Fibroblast of skin of left quadriceps (primary cell): ENCODE measurements at places on chromosomes 12 and 14.
A peak's percentile ranks its signal among the peaks of the same experiment; 100 is the strongest.

- no peak for DNase-seq
These were observed 4.7 kb downstream of the EXOC3L4 start for GRCh38 chr14:103099081-103099732.

- no peak for DNase-seq
These were observed 171.9 kb downstream of the RGS6 start for GRCh38 chr14:72104011-72104613.

- DNase-seq: peak; percentile 77
These were observed at the start of gene MEG3 for GRCh38 chr14:100825713-100826331. Gene MEG3, plus strand, starts transcription at chr14:100826118.

- no peak for DNase-seq
These were observed 436.5 kb downstream of the PDZRN4 start for GRCh38 chr12:41624571-41624970.

GRCh38 chr12:60148109-60148508 is 552.3 kb downstream of the SLC16A7 start:
- peak; percentile 95 for DNase-seq

DNA sequence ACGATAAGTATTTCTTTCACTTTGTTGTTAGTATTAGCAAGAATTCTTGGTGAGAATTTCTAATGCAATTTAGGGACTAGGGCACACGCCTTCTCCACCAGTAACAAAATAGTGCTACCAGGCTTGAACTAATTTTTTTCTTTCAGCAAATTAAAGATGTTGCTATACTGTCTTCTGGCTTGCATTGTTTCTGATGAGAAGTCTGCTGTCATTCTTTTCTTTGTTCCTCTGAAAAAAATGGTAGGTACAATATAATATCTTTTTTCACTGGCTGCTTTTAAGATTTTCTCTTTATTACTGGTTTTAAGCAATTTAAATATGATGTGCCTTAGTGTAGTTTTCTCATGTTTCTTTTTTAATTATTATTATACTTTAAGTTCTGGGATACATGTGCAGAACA is 171.2 kb downstream of the PCNX1 start:
- no peak for DNase-seq

DNA sequence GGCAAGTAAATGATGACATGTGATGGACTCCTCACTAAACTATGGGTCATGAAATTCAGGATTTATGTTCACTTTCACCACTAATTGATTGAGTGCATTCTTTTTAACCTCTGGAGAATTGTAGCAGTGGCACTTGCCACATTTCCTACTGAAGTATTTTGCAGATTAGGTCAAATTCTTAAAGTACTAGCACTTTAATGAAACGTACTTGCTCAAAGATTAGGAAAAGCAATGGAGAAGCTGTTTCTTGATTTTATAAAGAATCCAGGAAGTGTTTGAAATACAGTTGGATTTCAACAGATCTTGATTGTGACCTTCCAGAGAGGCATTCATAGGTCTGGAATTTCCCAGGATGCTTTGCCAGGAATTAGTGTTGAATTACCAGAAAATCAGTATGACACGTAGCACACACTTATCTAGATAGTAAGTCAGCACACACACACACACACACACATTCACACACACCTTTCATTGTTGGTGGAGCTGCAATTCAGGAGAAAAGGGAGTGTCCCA is 162.6 kb downstream of the MYRFL start:
- peak; percentile 98 for DNase-seq

DNA sequence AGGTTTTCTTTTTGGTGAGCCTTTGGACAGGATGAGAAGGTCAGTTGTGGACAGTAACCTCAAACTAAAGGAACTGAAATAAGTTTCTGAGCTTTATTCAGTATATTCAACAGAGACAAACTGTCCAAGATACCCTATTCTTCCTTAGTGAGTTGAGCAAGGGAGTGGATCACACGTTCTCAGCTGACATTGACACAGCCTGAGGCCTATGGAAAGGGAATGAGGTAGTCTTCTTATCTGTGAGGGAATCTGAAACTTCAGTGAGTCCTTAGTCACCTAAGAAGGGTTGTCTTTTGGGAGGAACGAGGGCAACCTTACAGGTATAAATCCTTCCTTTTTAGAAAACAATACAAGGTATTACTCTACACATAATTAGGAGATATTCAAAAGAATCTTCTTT is 5.0 kb upstream of the NUBPL start:
- DNase-seq: no peak

GRCh38 chr12:8075935-8076334 is 6.1 kb upstream of the NECAP1 start:
- DNase-seq: no peak

DNA sequence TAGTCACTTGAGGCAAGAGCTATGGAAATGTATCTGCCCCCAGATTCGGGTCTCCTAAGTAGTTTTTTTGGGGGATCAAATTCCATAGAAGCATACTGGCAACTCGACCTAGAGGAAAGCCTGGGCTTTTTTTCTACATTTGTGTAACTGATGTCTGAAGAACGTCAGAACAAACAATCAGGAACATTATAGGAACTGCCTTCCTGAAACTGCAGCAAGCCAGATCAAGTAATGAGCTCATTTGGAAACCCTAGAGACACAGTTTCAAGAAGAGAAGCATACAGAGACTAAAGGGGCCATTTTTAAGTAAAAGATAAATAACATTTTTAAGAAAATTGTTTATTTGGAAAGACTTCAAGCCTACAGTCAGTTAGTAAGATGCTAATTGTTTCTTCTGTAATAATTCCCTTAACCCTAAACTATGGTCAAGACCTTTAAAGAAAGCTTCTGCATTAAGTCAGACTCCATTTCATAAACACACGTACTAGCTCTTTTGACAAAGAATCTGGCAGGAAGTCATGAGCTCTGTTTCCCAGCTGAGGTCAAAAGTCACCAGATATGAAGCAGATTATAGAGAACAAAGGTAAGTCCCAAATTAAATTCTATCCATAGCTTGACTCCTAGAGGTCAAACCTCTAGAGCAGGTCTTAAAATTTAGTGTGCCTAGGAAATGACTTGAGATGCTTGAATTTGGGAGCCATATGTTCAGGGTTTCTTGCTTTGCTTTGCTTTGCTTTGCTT is 112.8 kb downstream of the EGLN3 start:
- DNase-seq: no peak

GRCh38 chr12:121114019-121114639 is 18.5 kb upstream of the P2RX7 start:
- DNase-seq: no peak

- DNase-seq: no peak
These were observed 29.0 kb upstream of the SMUG1 start for GRCh38 chr12:54217774-54218241.

- no peak for DNase-seq
These were observed 126.3 kb downstream of the KTN1 start for GRCh38 chr14:55706365-55706684.

GRCh38 chr14:23099212-23099861 is 4.0 kb downstream of the C14orf119 start:
- DNase-seq: no peak

DNA sequence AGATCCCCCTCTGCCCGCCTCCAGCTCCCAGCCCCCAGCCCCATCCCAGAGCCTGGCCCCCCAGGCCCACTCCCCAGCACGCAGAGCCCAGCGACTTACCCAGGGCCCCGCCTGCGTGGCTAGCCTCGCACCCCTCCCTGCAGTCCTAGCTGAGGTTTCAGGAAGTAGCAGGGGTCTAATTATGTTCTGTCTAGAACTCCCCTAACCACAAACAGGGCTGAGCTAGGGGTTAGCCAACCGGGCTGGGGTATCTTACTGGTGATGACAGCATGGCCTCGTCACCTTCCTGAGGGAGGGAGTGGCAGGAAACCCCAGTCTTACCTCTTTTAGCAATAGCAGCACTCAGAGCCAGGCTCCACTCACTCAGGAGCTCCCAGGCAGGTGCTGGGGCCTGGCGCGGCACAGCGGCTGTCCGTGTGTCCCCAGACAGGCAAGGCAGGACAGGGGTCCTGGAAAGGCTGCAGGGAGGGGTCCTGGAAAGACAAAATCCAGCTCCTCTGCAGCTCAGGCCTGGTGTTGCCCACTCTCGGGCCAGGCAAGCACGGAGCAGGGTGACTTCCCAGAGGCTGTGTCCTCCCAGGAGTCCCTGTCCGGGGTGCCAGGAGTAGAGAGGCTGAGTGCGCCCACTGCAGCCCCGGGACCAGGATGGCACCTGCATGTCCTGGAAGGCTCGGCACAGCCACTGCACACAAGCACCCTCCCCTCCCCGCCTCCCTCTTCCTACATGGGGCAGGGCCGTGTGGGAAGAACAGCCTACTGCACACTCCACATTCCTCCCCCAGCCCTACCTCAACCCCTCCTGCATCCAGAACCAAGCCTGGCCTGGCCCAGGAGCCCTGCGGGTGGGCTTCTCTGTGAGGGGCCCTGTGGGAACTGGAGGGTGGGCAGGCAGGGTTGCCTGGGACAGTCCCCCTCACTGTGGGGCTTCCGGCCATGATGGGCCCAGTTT is at the start of gene GPR132:
Gene GPR132 (minus strand): TSS at position 151 of the 949 bp plus-strand sequence. CDS start 10,010 bp downstream, outside the sequence.
- DNase-seq: no peak

DNA sequence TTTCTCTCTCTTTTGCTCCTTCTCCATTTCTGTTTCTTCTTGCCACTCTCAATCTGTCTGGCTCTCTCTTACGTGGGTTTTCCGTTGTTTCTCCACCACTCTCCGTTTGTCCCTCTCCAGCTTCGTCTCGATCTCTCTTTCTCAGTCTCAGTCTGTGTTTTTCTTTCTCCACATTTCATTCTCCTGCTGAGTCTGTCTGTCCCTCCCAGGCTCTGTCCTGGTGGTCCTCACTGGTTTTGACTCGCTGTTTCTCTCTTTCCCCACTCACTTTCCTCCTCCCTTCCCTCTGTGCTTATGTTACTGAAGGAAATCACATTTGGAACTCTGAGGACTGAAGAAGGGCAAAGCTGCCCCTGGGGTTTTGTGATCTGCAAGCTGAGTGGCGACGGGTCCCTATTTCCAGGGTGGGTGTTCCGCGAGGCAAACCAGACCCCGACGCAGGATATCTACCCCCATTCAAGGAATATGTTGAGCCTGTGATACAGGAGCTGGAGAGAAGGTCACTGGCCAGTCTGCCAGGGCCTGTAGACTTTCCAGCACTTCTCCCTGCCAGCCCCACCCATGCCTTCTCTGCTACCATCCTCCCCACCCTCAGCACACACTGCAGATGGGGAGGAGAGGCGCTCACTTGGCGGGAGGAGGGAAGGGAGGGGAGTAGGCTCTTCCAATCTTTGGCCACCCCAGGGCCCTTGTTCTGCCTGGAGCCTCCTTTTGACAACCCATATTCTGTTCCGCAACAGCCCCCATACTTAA is 102.7 kb upstream of the MAP1LC3B2 start:
- no peak for DNase-seq

GRCh38 chr14:99347561-99347960 is 75.6 kb upstream of the BCL11B start:
- no peak for DNase-seq

GRCh38 chr12:32000373-32001005 is 41.3 kb downstream of the RESF1 start:
- DNase-seq: no peak

DNA sequence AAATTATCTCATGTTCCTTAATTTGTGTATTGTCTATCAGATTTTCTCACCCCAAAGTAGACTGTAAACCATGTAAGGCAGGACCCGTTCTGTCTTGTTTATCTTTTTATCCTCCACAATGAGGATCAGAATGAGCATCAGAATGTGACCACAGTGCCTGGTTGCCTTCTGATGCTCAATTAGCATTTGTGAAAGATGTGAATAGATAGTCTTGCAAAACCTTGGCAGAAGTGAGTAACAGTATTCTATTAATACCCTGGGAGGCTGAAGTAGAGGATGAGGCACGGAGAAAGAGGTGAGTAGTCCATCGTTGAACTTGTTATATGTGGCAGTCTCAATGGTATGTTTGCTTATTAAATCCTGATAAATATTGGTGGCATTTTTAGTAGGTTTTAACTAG is 781.4 kb downstream of the NRXN3 start:
- DNase-seq: no peak

DNA sequence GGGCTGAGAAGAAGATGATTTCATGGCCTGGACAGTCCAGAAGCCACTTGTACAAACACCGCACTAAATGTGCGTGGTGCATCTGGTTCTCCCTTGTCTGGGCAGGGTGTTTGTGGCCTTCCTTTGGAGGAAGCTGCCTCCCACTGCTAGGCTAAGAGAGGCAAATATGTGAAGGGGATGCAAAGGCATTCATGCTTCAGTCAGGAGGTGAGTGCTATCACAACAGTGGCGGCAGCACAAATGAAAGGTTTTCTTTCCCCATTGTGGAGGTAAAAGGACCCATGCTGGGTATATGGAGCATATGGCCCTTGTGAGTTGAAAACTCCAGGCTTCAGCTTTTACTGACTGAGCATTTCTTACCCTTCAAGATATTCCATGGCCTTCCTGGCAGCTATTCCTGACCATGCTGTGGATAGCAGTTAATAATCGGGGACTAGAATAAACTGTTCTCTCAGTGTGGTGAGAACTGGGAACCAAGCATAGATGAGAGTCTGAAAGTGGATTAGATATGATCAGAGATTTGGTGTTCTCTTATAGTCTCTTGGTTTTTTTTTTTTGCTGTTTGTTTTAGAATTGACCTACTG is 69.9 kb downstream of the MYRFL start:
- DNase-seq: no peak

DNA sequence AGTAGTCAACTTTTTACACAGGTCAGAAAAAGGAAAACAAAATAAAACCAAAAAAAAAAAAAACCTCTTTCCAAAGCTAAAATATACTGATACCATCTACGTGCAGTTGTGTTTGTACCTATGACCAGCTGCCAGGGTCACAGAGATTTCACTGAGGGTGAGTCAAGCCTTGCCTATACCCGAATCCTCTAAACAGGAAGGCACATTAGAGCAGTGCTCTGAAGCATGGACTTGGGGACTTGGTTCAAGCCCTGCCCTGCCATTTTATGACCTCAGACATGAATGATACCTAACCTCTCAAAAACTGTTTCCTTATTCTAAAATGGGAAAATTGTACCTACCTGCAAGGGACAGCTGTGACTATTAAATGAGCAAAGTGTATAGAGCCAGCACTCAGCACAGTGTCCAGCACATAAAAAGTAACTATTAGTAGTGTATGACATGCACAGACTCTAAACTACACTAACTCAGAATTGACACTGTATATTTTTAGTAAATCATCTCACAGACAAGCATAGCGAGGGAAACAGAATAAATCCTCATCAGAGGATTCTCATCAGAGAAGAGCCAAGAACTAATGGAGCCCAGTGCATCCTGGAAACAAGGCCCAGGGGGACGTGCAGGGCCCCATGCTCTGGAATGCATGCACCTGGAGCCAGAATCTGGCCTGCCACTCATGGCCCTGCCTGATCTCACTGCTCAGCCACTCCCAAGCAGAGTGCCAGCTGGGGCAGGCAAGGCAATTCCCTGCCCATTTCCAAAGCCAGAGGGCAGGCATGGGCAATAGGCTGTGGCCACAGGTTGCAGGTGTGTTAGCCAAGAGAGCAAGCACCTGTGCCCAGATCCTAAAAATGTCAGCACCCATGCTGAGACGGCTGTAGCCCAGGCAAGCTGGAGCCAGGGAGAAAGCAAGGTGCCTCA is 57.0 kb downstream of the NT5DC3 start:
- DNase-seq: no peak

DNA sequence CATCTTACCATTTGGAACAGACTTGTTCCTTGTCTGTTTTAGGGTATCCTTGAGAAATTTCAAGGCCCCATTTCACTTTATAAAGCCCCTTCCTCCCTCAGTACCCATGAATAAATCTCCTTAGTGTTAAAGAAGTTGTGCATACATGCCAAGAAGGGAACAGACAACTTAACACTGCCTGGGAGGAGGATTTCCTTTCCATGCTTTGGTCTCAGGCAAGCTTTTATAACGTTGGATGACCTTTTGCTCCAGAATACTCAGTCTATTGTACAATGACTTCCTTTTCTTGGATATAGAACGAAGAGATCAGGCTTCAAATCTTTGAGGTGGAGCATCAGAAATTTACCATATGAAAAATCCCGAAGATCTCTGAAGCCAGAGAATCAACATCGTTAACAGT is 551.4 kb downstream of the PRKD1 start:
- DNase-seq: no peak

- no peak for DNase-seq
These were observed 225.2 kb downstream of the ETNK1 start for GRCh38 chr12:22850185-22850584.
